Activated CD4-positive, CD25-positive, alpha-beta regulatory T cell treated with anti-CD3 and anti-CD28 coated beads, Interleukin-2, amount 50 U/mL, for 24 hours (primary cell): ENCODE measurements at places on chromosomes 5 and 9.

GRCh38 chr5:90093751-90094485, 315.6 kb downstream of the CETN3 start:
- no peak for ATAC-seq

GRCh38 chr9:127112735-127113161, 9.7 kb downstream of the ANGPTL2 start:
- no peak for ATAC-seq

GRCh38 chr9:6545017-6545691, 100.4 kb downstream of the GLDC start:
- ATAC-seq = no peak

DNA sequence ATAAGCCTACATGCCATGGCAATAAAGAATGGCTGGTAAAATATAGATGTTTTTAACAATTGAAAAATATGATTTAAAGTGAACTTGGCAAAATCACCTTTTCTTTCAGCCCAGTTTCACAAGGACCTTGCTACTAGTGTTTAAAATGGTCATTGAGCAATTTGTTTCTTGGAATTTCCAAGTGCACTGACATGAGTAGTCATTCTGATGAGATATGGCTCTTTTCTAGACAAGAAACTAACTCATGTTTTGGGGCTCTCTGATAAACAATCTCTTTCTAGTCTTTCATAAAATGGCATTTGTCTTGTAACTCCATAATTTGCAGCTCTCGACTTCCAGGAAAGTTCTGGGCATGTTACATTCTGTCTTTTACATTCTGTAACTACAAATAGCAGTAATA, 176.8 kb downstream of the NR2F1-AS1 start:
- no peak for ATAC-seq
